Cortex of kidney (tissue), 1 donor: ENCODE measurements at places on chromosomes 4 and X.

DNA sequence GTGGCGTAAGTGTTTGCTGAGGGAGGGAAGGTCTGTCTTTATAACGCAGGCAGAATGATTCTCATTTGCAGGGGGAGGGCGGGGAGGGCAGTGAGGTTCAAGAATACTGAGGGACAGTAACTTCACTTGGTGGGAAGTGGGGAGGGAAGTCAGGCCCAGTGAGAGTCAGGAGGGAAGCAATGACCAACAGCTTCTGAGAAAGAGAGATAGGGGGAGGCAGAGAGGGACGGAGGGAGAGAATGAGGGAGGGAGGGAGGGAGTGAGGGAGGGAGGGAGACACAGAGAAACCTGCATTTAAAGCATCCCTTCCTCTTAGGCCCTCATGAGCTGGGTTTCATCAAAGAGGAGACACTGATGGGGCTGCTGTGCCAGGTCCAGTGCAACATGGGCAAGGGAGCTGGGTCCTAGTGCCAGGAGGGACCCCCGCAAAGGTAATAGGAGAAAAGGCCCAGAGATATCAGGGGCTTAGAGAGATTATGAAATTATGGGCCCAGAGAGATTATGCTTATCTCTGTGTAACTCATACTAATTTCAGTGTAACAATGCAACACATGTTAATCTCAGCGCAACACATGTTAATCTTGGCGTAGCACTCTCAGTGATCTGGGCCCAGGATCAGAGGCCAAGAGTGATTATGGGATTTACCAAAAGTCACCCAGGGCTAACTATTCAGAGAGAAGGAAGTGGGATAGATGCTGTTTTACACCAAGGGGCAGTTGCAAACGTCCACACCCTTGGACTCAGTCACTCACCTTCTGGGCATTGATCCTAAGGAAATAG, 112.1 kb downstream of the DRD5 start:
- DNase-seq = no peak

DNA sequence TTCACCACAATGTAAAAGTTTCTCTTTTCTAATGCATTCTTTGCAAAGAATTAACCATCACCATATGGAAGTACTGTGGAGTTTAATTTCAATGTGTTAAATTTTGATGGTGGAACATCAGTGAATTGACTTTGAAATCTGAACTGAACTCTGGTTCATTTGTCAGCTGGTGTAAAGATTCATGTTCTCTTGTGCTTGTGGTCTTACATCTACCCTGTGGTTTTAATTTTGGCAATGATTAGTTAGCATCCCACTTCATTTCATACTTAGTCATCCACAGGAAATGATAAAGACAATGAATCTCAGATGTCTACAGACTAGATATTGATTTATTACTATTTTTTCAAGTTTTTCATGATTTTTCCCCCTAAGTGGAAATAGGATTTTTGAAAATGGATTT, 77.8 kb downstream of the GRID2 start:
- DNase-seq = no peak

DNA sequence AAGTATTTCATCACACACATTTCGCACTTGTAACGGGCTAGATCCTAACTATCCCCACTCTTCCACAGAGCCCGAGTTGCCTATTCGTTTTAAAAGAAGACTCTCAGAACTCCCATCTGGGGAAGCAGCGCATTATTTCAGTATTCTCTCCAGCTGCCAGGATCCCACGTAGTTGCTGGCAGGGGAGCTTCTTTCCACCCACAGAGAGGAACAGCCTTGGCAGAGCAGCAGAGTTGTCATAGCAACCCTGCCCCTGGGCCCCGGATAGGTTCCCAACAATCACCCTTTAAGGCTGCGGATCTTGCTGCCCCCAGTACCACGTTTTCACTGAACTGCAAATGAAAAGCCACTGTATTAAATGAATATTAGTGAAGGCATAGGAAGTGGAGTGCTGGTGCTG, 106.7 kb downstream of the GPM6A start:
- no peak for DNase-seq

- no peak for DNase-seq
Observed at GRCh38 chr4:117823388-117823787, 210.9 kb upstream of the NDST3 start.

DNA sequence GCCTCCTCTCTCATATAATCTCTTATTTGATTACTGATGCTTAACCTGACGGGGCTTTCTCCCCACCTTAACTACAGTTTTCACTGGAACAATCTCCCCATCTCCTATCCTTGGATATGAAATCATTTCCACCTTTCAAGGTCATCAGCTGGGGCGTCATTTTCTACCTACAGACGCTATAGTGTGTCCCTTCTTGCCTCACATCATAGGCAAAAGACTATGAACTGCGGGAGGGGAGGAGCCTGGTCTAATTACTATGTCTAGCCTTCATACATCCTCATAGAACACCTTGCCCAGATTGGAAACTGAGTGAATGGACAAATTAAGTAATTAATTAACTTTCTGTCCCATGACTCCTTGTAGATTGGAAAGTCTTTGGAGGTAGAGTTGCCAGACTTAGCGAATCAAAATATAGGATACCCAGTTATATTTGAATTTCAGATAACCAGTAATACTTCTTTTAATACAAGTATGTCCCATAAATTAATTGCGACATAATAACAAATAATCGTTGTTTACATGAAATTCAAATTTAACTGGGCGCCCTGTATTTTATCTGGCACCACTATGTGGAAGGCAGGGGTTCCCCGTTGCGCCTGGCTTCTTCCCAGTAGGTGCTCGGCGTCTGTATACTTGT, 752 bp upstream of the ATP6AP2 start:
- DNase-seq = no peak

DNA sequence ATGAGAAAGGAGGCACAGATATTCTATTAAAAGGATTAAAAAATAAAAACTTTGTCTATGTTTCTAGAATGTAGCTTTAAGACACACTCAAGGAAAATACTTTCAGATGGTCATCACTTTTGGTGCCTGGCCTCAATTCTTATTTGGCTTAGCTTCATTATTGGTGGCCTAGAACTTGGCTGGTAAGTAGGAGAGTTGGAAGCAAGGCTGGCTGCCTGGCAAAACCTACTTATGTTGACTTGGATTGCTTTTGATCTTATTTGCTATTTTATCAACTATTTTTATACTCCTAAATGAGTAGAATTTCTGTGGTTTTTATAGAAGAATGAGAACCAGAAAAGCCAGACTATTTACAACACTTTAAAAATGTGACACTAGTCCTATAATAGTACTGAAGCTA, 35.3 kb upstream of the JADE3 start:
- DNase-seq = no peak
